Osteoblast (primary cell): ENCODE measurements at places on chromosomes 2 and 18.

GRCh38 chr2:160380000-160380570, 113.5 kb downstream of the RBMS1 start:
- peak overlapping the region; percentile 89 for H3K27ac ChIP-seq
- H3K27me3 ChIP-seq = no peaks in the 10 kb centered on the region
- H3K4me3 ChIP-seq = no peak overlapping the region
- no peaks in the 10 kb centered on the region for H3K36me3 ChIP-seq

GRCh38 chr2:189466656-189467055, 25.4 kb downstream of the WDR75 start:
- no peak overlapping the region for H3K4me3 ChIP-seq
- DNase-seq = no peak
- H3K4me1 ChIP-seq = no peaks in the 10 kb centered on the region
- no peaks in the 10 kb centered on the region for H3K27me3 ChIP-seq

DNA sequence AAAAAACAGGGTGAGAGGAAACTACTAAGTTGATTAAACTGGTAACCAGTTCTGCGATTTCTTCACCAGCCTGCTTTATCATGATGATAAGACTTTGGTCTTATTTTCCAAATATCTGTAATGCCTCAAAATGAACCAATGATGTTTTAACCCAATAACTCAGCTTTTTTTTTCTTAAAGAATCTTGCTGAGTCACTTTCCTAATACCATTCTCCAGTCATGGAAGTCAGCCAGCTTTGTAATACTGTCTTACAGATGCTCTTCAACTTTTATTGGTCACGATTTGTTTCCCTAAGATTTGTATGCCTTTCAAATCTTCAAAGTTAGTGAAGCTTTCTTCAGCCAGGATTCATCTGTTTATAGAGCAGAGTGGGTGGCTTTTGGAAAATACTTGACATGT, 47.7 kb upstream of the SMIM21 start:
- no peak overlapping the region for H3K4me3 ChIP-seq
- no peak for DNase-seq
- H3K36me3 ChIP-seq = no peaks in the 10 kb centered on the region
- H3K27ac ChIP-seq = peak overlapping the region; percentile 32
- peaks cover 16% of the 10 kb centered on the region for H3K4me1 ChIP-seq
- H3K27me3 ChIP-seq = no peaks in the 10 kb centered on the region

DNA sequence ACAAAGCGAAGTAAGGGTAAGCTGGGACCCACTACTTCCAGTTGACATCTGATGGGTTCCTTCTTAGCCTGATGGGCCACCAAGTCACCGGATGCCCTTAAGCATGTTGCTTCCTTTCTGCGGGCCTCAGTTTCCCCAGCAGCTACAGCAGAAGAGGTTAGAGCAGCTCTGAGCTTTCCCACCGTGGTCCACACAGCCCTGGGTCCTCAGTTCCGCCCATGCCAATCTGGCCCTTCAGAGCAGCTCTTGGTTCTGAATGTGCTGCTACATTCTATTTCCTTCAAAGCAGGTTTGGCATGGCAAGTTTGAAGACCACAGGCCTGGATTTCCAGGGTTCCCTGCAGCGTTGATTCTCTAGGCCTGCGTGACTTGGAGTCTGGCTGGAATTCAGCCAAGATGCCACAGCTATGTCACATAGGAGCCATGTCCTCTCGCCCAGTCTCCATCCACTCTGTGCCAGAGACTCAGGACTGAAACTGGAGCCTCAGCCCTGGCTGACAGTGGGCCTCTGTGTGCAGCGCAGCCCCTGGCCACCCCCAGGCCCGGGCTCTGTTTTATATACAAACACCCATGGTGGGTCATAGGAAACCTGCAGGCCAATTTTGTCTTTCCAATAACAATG, 79.6 kb downstream of the TFCP2L1 start:
- DNase-seq = no peak
- H3K4me1 ChIP-seq = no peaks in the 10 kb centered on the region
- no peak overlapping the region for H3K27ac ChIP-seq
- H3K4me3 ChIP-seq = no peak overlapping the region

- no peaks in the 10 kb centered on the region for H3K27me3 ChIP-seq
- H3K27ac ChIP-seq = no peak overlapping the region
- no peak overlapping the region for H3K4me3 ChIP-seq
- H3K4me1 ChIP-seq = no peaks in the 10 kb centered on the region
Measured at GRCh38 chr2:142144547-142144946, 13.7 kb upstream of the LRP1B start.
